Activated naive CD8-positive, alpha-beta T cell treated with anti-CD3 and anti-CD28 coated beads, Interleukin-2, amount 10 ng/mL, durations not matched to agents 7 days and 5 days (primary cell): ENCODE measurements at places on chromosomes 1 and 21.

- DNase-seq = no peak
Observed at GRCh38 chr1:162573136-162573535, 11.6 kb downstream of the UAP1 start.

- DNase-seq = no peak
Observed at GRCh38 chr1:5415606-5416005, 576.6 kb downstream of the NPHP4 start.

- DNase-seq = no peak
Observed at GRCh38 chr1:113153116-113153803, 80.3 kb downstream of the LRIG2 start.

DNA sequence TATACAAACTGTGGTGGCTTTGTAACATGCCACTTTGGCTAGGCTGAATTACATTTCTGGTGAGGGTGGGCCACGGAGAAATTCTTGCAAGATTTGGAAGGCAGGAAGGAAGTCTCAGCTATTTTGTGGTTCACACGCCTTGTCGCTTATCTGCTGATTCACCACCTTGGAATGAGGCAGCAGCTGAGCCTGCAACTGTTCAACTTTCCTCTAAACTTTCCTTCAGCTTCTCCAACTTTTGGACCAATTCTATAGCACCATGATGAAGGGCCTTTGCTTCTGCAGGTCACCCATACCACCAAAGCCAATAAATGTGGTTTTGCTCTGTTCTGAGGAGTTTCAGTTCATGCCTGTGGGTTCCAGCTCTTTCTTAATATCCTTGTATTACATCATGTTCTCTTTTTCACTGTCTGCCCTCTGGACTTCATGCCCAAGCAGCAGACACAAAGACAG lies 337.6 kb upstream of the SNX7 start:
- no peak for DNase-seq

GRCh38 chr1:22776035-22776613 lies 65.5 kb downstream of the EPHB2 start:
- DNase-seq = no peak

GRCh38 chr1:189859385-189859977 lies 618.2 kb downstream of the BRINP3 start:
- DNase-seq = peak; percentile 25

- DNase-seq = no peak
Observed at GRCh38 chr21:33255404-33255803, 10.8 kb upstream of the IL10RB start.

DNA sequence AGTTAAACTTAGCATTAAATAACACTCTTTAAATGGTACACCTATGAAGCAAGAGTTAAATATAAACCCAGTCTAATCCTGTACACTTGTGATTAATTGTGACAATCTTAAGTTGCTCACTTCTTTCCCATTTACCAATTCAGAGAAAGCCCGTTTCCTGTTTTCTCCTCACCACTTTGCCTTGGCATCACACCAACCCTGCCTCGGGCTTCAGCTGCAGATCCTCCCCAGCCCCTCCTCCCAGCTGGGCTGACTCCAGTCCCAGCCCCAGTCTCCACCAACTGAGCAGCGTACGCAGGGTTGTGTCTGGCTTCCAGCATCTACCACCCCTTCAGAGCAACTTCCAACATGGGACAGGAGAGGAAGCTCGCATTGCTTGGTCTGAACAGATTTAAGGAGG lies 4.1 kb downstream of the PYCR2 start:
- no peak for DNase-seq

- no peak for DNase-seq
Observed at GRCh38 chr1:29945426-29945825, 709.1 kb downstream of the PTPRU start.

GRCh38 chr1:85091671-85092280 lies 43.5 kb upstream of the MCOLN3 start:
- no peak for DNase-seq
